ENCODE measurements at places on chromosomes 1 and 21.

DNA sequence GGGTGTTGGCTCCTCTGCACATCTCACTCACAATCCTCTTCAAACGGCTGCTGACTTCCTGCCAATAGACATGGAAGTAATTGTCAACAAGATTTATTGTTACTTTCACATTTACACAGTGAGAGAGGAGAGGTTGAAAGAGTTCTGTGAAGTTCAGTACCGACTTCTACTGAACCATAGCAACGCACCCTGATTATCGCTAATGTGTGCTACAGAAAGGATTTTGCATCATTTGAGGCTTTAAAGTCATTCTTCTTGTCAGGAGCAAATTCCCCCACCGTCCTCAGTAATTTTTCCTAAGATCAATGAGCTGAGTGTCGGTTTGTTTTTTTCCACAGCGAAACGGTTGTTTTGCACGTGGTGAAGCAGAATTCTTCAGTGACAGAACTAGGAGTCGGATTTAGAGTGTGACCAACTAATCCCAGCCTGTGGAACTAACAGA, 361.0 kb downstream of the ADGRL2 start:
- no peak for DNase-seq

DNA sequence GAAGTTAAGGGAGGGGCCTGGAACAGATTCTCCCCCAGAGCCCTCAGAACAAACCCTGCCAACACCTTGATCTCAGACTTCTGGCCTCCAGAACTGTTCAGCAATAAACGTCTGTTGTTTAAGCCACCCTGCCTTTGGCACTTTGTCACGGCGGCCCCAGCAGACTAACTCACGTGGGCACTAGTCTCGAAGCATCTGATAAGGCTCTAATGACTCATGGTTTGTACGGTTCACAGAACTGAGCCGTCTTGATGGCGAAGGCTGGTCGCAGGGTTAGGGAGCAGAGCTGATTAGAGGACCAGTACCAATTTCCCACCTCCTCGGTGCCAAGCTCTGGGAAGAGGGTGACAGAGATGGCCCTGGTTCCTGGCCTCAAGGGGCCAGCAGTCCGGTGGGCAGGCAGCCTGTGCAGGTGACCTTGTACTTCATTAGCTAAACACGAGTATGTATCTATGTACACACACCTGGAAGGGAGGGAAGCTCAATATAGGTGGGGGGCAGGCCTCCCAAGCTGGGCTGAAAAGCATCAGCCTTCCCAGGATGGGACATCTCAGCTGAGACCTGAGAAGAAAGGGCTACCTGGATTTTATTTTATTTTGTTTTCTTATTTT, 112.8 kb downstream of the MRPS6 start:
- DNase-seq, result no peak

- DNase-seq, result no peak
Observed at GRCh38 chr21:31873275-31873695, 465 bp downstream of the HUNK start.

DNA sequence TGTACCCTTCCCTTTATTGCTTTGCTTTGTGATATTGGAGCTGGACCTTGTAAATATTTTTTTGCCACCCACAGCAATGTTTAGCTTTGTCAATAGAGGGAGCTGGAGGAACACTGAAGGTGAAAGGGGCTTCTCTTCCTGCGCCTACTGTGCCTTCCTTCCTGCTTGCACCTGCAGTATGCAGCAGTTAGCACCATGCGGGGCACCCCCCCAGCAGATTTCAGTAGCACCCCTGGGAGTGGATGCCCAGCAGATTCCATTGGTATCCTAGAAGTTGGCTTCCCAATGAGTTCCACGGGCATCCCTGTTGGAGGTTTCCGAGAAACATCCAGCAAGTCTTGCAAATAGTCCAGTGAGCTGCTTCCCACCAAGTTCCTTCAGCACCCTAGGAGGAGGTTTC, 25.6 kb downstream of the S100A10 start:
- no peak for DNase-seq

DNA sequence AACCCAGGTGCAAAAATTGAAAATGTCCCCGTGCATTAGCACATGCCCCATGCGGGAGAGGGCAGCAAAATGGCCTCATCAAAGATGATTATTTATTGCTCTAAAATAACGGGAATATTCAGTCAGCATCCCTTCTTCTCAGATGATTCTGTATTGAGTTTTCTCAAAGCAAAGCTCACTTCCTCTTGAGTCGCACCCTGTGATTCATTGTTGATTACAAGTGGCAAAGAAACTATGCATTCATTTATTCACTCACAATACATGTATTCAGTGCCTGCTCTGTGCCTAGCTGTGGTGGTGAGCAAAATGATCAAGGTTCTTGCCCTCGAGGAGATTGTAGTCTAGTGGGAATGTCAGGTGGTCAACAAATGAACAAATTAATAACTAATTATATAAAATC, 226.0 kb upstream of the KAZN start:
- DNase-seq, result no peak

- DNase-seq, result no peak
Observed at GRCh38 chr1:208081972-208082371, 162.2 kb downstream of the PLXNA2 start.

DNA sequence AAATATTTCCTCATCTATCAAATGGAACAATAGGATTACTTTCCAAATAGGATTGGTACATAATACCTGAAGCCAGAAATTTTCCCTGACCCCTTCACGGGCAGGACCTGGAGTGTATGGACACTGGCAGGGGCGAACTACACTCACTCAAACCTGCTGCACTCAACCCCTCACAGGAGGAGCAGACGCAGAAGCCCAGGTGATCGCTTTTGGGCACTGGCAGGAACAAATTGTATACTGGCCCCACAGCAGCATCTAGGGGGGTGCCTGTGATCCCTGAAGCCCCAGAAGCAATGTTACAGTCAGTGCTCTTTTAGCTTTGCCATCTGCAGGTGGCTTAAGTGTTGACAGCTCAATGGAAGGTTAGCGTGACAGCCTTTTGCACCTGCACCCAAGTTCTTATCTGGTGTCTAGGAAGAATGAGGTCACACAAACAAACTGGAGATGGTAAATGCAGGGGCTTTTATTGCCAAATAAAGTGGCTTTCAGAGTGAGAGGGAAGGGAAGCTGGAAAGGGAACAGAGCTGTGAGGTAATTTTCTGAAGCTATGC, 199.2 kb upstream of the NEGR1 start:
- no peak for DNase-seq

DNA sequence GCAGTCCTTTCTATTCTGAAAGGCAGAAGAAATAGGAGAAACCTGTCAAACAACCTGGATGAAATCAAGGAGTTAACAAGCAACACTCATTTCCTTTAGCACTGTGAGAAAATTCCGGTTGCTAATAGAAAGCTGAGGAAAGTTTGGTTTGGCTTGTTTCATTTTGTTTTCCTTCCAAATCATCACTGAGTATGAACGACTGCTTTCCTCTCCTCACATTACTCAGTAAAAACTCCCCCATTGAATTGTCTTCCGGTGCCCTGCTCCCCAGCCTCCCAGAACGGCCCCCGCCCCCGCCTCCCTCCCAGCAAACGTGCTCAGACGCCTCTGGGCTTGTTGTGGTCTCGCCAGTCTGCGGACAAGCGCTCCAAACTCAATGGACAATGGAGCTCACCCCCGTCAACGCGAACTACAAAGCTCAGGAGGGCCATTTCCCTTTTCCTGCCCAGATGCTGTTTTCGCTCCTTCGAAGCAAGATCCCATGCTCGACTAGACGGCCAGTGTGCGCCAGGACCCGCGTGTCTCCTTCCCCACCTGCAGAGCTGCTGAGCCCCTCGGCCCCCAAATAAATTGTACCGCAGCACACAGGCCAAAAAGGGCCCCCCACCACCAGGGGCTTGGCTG, 747 bp downstream of the STX6 start:
- peak; percentile 53 for DNase-seq

DNA sequence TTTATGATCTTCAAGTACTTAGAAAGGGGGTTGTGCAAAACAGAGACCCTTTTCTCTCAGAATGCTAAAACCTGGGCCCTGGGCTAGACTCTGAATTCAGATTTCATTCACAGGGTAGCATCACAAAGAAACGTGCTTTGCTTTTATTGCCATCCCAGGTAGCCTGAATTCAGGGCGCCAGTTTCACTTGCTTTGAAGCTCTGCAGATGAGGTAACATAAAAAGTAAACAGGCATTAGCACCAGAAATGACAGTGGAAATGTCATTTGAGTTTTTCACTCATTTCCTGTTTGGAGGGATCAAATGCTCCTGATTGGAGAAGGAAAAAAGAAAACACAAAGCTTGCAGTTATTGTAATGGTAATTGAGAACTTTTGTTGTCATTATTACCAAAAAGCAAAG, 2.6 kb downstream of the SYPL2 start:
- DNase-seq, result no peak

DNA sequence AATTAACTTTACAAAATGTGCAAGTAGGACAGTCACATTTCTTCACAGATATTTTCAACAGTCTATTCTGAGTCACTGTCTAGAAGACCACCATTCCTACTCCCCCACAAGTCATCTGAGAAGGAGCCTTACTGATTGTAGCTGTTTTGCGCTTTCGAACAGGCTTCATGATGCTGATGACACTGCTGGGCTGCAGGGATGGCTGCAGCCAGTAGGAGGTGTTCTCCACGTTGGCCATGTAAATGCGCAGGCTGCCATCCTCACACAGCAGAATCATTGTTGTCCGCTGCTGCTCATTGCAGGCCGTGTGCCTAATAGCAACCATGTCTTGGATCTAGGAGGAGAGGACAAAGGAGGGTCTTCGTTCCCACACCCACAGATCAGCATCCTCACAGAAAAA, 56.9 kb downstream of the UBR4 start:
- DNase-seq, result no peak
